ENCODE measurements at places on chromosomes 4 and X.

GRCh38 chr4:15832523-15833451 is 54.7 kb downstream of the CD38 start:
- no peak for DNase-seq

- DNase-seq, result no peak
Measured at GRCh38 chr4:86015412-86016350, 344.2 kb downstream of the MAPK10 start.

DNA sequence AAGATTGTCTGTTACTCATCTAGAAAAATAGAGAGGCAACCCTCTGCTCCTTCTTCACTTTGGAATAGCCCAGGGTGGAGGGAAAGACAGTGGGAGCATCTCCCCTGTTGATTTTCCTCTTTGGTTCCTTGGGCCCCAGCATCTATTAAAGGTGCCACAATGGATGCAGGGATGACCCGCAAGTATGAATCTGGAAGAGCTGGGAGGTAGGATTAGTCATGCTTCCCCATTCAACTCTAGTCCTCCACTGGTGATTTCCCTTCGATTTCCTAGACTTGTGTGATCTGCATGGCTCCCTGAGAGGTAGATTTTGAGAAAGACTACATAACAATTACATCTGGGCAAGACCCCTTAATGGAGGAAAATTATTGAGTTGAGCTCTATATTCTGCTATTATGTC is 127.8 kb downstream of the MAGEE1 start:
- DNase-seq, result no peak

GRCh38 chr4:5463936-5464650 is 244.3 kb downstream of the EVC2 start:
- DNase-seq, result no peak

GRCh38 chr4:13534344-13535063 is 9.8 kb downstream of the NKX3-2 start:
- no peak for DNase-seq

DNA sequence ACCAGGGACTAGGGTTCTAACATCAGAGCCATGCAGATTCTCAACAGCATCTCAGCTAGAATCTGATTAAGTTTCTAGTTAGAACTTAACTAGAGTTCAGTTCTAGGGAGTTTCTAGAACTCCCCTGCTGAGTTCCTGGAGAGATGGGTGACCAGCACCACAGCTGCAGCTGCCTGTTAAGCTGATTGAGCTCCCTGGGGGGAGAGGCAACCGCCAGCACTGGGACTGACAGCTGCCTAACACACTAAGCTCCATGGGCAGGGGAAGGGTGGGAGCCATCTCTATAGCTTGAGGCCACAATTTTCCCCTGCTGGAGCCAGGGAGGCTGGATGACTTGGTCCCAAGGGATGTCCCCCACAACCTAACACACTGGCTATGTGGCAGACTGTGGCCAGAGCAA is 84.2 kb downstream of the CHIC1 start:
- no peak for DNase-seq
